ENCODE measurements at places on chromosomes 5 and 9.

- DNase-seq, result no peak
Measured at GRCh38 chr9:74735761-74736160, 152.0 kb downstream of the TRPM6 start.

- peak; percentile 40 for DNase-seq
Measured at GRCh38 chr5:32709750-32710549, 1.2 kb upstream of the NPR3 start.

DNA sequence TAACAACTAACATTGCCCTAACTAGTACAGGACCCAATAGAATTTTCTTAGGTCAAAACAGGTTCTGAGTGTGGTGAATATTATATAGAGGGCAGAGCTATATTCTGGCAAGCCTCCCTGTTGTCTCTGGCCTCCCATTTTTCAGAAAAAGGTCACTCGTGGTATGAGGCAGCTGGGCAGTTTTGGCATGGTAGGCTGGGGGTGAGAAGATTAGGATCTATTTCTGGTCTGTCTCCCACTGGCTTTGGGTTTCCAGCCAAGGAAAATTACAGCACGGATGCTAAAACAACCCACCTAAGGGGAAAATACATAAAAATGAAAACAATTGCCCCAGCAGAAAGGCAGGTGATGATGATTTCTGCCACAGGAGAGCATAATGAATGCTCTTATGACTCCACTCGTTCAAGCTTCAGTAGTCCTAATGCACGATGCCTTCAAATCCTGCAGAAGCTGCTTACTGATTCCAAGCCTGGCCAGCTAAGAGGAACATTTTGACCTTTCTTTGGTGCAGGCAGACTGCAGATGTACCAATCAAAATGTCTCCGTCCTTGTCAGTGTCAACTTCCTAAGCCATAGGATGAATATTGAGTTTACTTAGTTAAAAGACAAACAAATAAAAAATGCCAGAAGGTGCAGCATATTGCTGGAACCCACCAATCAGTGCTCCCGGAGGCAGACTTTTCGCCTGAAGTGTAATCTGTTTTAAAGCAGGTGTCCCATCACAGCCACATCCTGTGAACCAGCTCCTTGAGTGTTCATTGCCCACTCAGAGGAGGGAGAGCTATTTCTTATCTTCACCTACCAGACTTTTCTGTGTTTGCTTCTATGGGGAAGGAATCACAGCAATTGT, 435.4 kb downstream of the ZSWIM6 start:
- DNase-seq, result no peak

- peak; percentile 38 for DNase-seq
Measured at GRCh38 chr9:119369680-119370366, 588 bp upstream of the BRINP1 start.

- DNase-seq, result no peak
Measured at GRCh38 chr9:35253075-35253474, 91.3 kb downstream of the UNC13B start.

- no peak for DNase-seq
Measured at GRCh38 chr5:66872736-66873331, 276.6 kb downstream of the MAST4 start.

GRCh38 chr5:56676091-56676768, 139.1 kb upstream of the MAP3K1 start:
- DNase-seq, result no peak

- no peak for DNase-seq
Measured at GRCh38 chr5:31113101-31113500, 80.4 kb upstream of the CDH6 start.

DNA sequence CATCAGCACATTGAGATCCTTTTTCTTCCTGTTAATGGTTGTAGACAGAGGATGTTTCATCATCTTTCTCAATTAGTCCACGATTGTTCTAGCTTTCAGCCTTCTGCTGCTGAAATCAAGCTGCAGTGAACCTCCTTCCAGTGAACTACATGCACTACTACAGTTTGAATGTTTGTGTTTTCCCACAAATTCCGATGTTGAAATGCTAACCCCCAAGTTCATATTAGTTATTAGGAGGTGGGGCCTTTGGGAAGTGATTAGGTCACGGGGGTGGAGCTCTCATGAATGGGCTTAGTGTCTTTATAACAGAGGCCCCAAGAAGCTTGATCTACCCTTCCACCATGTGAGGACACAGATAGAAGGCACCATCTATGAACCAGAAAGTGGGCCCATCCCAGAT, 32.9 kb downstream of the NSG2 start:
- no peak for DNase-seq

GRCh38 chr5:167389537-167389936, 901.9 kb upstream of the WWC1 start:
- no peak for DNase-seq

GRCh38 chr5:65102371-65102975, 333.7 kb downstream of the CWC27 start:
- no peak for DNase-seq

DNA sequence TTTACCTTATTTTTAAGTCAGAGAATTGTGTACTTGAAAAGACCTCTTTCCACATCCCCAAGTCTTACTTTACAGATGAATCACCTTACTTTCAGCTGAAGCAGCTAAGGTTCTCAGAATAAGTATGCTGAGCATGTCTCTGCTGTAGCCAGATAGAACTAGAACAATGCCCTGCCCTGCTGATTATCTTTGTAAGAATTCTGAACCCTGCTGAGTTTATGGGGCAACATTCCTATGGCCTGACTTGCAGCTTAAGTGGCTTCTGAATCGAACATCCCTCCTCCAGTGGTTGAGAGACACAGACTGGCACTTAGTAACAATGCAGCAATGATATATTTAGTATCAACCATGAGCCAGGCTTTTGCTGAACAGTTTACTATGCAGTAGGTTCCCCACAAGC, 592.0 kb upstream of the WWC1 start:
- DNase-seq, result no peak

DNA sequence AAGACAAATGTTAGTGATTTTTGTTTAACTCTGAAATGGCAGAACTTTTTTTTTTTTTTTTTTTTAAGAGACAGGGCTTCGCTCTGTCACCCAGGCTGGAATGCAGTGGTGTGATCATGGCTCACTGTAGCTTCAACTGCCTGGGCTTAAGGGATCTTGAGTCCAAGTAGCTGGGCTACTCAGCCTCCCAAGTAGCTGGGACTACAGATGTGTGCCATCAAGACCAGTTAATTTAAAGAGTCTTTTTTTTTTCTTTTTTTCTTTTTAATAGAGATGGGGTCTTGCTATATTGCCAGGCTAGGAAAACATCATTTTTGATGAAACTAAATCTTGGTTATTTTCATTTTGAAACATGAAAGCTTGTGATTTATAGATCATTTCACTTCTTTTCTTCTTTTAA, 91.6 kb upstream of the PTCH1 start:
- DNase-seq, result no peak

DNA sequence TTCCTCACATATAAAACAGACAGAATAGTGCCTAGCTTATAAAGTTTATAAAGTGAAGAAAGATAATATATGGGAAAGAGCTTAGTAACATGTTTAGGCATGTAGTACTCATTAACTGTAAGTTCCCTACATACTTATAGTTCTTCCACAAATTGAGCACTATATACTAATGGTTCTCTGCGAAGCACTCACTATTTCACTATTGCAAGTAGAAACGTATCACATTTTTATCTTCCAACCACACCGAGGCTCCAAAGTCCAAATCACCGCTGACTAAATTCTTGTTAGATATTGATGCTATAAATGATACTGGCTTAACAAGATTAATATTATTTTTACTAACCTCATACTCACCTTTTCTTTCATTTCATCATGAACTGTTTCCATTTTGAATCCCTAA, 61.0 kb downstream of the FBXW11 start:
- DNase-seq, result no peak

DNA sequence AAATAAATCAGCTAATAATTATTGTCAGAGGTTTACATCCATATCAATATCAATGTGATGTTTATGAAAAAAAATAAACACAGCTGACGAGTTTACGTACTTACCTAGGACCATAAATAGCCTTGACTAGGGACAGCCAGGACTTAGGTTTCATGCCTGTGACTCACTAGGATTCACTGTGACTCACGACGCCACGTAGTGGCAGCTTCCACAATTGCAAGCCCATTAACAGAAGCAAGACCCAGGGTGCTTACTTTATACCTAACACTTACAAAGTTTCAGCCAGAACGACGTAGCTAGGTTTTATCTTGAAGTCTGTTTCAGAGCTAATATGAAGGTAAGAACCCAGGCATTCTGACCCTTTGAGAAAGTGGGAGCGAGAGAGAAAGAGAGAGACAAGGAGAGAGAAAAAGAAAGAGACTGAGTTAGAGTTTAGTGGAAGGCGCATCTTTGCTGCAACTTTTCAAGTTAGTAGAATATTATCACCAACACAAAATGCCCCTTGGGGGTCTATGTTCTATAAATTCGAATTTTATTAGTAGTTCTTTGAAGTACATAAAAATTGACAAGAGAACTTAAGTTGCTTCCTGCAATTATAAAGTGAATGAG, 191.2 kb downstream of the GNA14 start:
- DNase-seq, result peak; percentile 62

- DNase-seq, result no peak
Measured at GRCh38 chr5:175336781-175337180, 107.2 kb downstream of the DRD1 start.

- DNase-seq, result no peak
Measured at GRCh38 chr5:164115420-164115819, 610.0 kb downstream of the MAT2B start.

DNA sequence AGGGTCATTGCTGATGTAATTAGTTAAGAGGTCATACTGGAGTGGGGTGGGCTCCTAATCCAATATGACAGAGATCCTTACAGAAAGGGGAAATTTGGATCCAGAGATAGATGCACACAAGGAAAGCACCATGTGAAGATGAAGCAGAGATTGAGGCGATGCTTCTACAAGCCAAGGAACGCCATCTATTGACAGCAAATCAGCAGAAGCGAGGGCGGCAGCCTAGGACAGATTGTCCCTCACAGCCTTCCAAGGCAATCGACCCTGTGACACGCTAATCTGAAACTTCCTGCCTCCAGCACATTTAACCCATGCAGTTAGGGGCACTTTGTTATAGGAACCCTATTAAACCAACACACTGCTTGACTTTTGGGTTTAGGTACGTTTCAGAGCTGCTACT, 285.1 kb upstream of the DAP start:
- no peak for DNase-seq

DNA sequence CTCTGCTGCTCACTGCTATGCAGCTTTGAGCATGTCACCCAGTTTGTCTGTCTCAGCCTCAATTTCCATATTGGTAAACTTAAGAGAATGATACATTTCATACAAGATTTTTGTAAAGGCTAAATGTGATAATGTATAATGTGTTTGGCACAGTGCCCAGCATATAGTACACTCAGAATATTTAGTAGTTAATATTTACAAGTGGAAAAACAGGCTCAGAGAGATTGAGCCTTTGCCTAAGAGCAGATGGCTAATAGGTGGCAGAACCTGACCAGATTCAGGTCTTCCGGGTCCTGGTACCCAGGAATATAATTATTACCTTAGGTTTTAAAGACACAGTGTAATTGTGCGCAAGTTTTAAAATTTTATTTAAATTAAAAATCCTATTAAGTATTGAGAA, 46.8 kb upstream of the KIAA1958 start:
- no peak for DNase-seq

GRCh38 chr5:120446068-120446492, 18.0 kb upstream of the PRR16 start:
- DNase-seq, result no peak

- no peak for DNase-seq
Measured at GRCh38 chr9:34374339-34374738, 2.4 kb downstream of the MYORG start.

DNA sequence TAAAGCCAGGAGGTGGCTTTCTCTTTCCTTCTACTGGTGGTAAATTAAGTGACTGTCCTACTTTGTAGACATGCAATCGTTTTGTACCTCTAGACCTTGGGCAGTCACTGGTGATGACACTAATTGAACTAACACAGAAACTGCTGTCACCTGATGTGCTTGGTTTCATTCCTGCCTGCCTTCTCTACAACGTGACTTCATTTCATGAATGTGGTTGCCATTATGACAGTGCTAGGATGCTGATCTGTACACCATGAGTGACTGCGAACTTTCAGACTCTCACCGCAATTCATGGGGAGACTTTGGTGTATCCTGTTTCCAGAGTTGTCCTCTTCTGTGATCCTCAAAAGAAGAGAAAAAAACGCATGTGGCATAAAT, 47.5 kb downstream of the UBE2QL1 start:
- no peak for DNase-seq

DNA sequence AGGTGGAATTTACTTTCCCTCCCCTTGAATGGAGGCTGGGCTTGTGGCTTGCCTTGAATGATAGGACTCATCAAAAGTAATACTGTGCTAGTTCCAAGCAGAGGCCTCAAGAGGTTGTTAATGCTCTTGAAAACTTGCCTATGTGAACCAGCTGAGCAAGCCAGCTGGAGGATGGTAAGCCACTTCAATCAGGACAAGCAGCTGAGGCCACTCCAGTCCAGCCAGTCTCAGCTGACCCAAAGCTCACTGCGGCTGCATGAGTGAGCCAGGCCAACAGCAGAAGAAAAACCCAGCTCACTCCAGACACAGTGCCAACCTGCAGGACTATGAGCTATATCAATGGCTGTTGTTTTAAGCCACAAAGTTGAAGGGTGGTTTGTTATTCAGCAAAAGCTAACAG, 182.8 kb downstream of the MCTP1 start:
- DNase-seq, result no peak

GRCh38 chr5:171713152-171713551, 72.5 kb upstream of the SMIM23 start:
- DNase-seq, result no peak

GRCh38 chr9:98488571-98489312, 220.0 kb downstream of the GABBR2 start:
- no peak for DNase-seq

- DNase-seq, result no peak
Measured at GRCh38 chr9:108933231-108933717, 650 bp downstream of the ELP1 start.

GRCh38 chr5:7653046-7653445, 197.9 kb downstream of the CFAP90 start:
- no peak for DNase-seq

GRCh38 chr9:90999425-91000397, 198.1 kb downstream of the SYK start:
- DNase-seq, result peak; percentile 1

DNA sequence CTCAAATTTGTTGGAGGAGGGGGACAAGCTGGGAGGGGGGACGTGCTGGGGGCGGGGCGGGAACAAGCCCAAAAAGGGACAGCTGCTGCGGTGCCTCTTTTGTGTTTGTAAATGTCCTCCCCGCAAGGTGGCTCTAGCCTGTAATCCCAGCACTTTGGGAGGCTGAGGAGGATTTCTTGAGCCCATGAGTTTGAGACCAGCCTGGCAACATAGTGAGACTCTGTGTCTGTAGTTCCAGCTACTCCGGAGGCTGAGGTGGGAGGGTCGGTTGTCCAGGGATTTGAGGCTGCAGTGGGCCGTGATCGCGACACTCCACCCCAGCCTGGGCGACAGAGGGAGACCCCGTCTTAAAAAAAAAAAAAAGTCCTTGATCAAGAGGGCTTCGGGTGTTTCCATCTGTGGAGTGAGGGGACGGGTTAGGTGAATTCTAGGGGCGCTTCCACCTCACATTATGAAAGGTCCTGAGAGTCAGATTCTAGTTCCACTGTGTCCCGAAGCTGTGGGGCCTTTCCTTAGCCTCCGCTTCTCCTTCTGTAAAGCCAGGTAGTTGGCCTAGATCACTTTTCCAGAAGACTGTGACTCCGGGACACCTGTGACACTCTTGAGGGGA, 779 bp upstream of the CTNNA1 start:
- no peak for DNase-seq

GRCh38 chr5:159640446-159640845, 275.8 kb upstream of the ADRA1B start:
- DNase-seq, result no peak
